ENCODE measurements at places on chromosomes 16 and 17. TPM values are rescaled to one million over a fixed set of nuclear protein-coding genes. Genes with fewer than 3 reads are reported as not detected.

DNA sequence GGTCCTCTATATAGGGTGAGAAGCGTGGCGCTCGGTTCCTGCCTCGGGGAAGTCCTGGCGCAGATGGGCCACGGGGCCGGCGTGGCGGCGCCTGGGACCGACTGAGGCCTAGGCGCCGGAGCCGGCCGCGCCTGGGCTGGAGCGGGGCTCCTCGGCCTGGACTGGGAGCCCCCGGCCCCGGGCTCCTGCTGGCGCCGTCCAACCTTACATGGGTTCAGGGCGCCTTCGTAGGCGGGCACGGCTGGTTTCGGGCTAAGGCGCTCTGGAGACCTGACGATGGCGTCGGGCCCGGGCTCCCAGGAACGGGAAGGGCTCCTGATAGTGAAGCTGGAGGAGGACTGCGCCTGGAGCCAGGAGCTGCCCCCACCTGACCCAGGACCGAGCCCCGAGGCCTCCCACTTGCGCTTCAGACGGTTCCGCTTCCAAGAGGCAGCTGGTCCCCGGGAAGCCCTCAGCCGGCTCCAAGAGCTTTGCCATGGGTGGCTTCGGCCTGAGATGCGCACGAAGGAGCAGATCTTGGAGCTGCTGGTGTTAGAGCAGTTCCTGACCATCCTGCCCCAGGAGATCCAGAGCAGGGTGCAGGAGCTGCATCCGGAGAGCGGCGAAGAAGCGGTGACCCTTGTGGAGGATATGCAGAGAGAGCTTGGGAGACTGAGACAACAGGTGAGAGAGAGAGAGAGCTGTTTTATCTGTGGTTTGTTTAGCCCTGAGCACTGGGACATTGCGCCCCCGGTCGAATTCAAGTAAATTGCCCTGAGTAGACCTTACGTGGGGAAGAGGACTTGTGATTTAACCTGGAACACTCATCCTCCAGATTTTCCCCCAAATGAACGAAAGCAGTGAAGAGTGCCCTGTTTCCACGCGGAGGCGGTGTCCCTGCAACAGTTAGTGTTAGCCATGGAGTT is 504 bp downstream of the ZNF263 start:
- H3K27me3 ChIP-seq, result no peaks in the 10 kb centered on the region
- H3K27ac ChIP-seq, result peak overlapping the region; percentile 97
- peaks cover 29% of the 10 kb centered on the region for H3K4me1 ChIP-seq

DNA sequence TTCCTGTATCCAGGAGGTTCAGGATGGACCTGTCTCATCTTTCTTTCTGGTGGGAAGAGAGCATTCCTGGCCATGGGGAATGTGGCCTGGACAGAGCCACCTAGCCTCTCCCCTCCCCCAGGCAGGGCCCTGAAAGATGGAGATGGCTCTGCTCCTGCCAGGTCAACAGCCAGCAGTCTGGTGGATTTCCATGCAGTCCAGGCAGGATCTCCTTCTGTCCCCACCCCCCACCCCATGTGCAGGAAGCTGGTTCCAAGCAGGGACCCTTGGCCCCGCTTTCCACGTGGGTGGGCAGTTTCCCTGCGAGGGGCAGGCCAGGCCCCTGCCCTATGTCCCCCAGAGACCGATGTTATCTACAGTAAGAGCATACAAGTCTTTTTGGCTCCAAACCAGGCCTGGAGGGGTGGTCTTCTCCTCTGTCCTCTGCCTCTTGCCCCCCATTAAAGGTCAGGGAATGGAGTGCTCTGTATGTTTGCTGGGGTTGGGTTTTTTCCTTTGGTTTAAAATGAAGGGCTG is 240.5 kb downstream of the SEC14L1 start:
- H3K27ac ChIP-seq, result peak overlapping the region; percentile 95
- no peaks in the 10 kb centered on the region for H3K36me3 ChIP-seq
- no peak overlapping the region for H3K4me3 ChIP-seq
- H3K27me3 ChIP-seq, result no peaks in the 10 kb centered on the region

- no peaks in the 10 kb centered on the region for H3K27me3 ChIP-seq
- no peaks in the 10 kb centered on the region for H3K36me3 ChIP-seq
- peak; percentile 82 for DNase-seq
- no peak overlapping the region for H3K4me3 ChIP-seq
- H3K4me1 ChIP-seq, result no peaks in the 10 kb centered on the region
- H3K27ac ChIP-seq, result no peak overlapping the region
Measured at GRCh38 chr17:10767232-10767631, 36.7 kb downstream of the TMEM238L start.

GRCh38 chr17:13306310-13306962 is 288.6 kb upstream of the ELAC2 start:
- H3K27me3 ChIP-seq, result no peaks in the 10 kb centered on the region
- no peak overlapping the region for H3K27ac ChIP-seq
- no peak for DNase-seq
- H3K4me3 ChIP-seq, result no peak overlapping the region
- H3K4me1 ChIP-seq, result no peaks in the 10 kb centered on the region

- H3K4me3 ChIP-seq, result no peak overlapping the region
- H3K27ac ChIP-seq, result no peak overlapping the region
- H3K27me3 ChIP-seq, result no peaks in the 10 kb centered on the region
- H3K36me3 ChIP-seq, result no peaks in the 10 kb centered on the region
- H3K4me1 ChIP-seq, result no peaks in the 10 kb centered on the region
Measured at GRCh38 chr17:41483531-41483930, 2.6 kb upstream of the KRT35 start.

GRCh38 chr17:3794557-3795389 is 6.2 kb downstream of the ITGAE start:
- no peak overlapping the region for H3K4me3 ChIP-seq
- no peaks in the 10 kb centered on the region for H3K36me3 ChIP-seq
- DNase-seq, result no peak
- H3K4me1 ChIP-seq, result peaks cover 12% of the 10 kb centered on the region

- peak overlapping the region; percentile 95 for H3K27ac ChIP-seq
- peaks cover 21% of the 10 kb centered on the region for H3K36me3 ChIP-seq
- no peak for DNase-seq
- no peak overlapping the region for H3K4me3 ChIP-seq
- peaks cover 82% of the 10 kb centered on the region for H3K4me1 ChIP-seq
Measured at GRCh38 chr17:2063261-2064146, 8.6 kb downstream of the HIC1 start.

- H3K27me3 ChIP-seq, result no peaks in the 10 kb centered on the region
- no peak overlapping the region for H3K4me3 ChIP-seq
- DNase-seq, result no peak
- peaks cover 21% of the 10 kb centered on the region for H3K4me1 ChIP-seq
Measured at GRCh38 chr17:31509095-31509804, 117.8 kb downstream of the RAB11FIP4 start.

Gene TENT4B
- 14.0 TPM for total RNA-seq

Measured in vagina (tissue), 2 donors.